ENCODE measurements at places on chromosomes 11 and 22. TPM values are rescaled to one million over a fixed set of nuclear protein-coding genes. Genes with fewer than 3 reads are reported as not detected.
A peak's percentile ranks its signal among the peaks of the same experiment; 100 is the strongest.

Gene GAS2
- 27.0 TPM for total RNA-seq

Gene OR51A4
- total RNA-seq: not detected

Gene MRPL23
- 117 TPM for total RNA-seq

Gene ESAM
- 257 TPM for total RNA-seq

Gene ANKK1
- total RNA-seq: not detected

Gene SPCS2
- 13.0 TPM for total RNA-seq

Gene BIRC3
- total RNA-seq: 2.8 TPM

Gene BEST1
- total RNA-seq: 30.9 TPM

Gene OR5A1
- total RNA-seq: not detected

DNA sequence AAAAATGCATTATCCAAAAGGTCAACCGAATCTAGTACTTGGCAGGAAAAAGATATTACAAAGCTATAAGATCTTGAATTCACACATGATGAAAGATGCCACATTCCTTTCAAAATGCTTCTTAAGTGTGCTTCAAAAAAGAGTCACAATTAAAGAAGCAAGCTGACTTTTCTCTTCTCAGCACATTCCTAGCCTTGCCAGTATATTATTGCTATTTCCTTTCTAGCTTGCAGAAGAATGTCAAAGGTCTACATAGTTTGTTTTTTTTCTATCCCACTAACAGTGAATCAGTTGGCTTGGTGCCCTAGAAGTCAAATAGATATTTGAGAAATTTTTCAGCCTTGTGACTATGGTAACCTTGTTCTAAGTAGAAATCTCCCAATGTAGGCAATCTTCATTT is 56.8 kb downstream of the GUCY1A2 start:
- no peaks in the 10 kb centered on the region for H3K36me3 ChIP-seq
- H3K27me3 ChIP-seq: no peaks in the 10 kb centered on the region
- H3K27ac ChIP-seq: no peak overlapping the region
- H3K4me3 ChIP-seq: no peak overlapping the region
- no peak for DNase-seq

- no peaks in the 10 kb centered on the region for H3K4me1 ChIP-seq
- H3K4me3 ChIP-seq: no peak overlapping the region
- no peak overlapping the region for H3K27ac ChIP-seq
- no peaks in the 10 kb centered on the region for H3K36me3 ChIP-seq
- DNase-seq: no peak
These were observed 99.3 kb upstream of the FAT3 start for GRCh38 chr11:92125321-92125720.

- no peak overlapping the region for H3K4me3 ChIP-seq
- no peaks in the 10 kb centered on the region for H3K36me3 ChIP-seq
- no peaks in the 10 kb centered on the region for H3K27me3 ChIP-seq
These were observed 476.4 kb downstream of the INSC start for GRCh38 chr11:15591112-15591537.

DNA sequence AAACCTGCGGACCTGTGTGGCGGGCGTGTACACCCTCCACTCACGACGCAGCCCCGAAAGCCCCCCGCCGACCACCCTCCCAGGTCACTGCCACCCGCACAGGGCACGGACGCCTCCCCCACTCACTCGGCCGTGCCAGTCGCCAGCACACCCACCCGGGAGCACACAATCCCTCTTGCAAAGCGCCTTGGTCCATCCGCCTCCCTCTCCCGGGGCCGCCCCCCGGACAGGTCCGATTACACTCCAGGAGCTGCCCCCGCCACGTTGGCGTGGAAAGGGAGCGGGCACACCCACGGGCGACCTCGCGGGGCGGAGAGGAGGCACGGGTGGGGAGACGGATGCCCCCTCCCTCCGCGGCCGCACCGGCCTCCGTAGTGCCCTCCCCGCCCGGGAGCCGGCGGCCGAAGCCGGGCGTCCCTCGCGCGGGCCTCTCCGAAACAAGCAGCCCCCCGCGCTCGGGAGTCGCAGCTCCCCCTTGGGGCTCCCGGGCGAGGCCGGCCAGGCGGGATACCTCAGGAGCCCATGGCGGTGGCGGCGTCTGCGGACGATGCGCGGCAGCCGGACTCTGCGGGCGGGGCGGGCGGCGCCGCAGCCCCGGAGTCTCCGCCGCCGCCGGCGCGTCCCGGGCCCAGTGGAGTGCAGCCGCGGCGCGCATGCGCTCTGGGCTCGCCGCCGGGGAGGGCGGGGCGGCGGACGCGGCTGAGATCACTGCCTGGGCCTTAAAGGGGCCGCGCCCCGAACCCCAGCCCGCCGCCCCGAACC is at the start of gene TMEM184B:
TSS of gene TMEM184B (minus strand) at position 638 of the 762 bp plus-strand sequence. CDS start 25,049 bp downstream, outside the sequence.
- no peaks in the 10 kb centered on the region for H3K36me3 ChIP-seq
- peaks cover 34% of the 10 kb centered on the region for H3K4me1 ChIP-seq
- peak; percentile 88 for DNase-seq
- H3K27me3 ChIP-seq: no peaks in the 10 kb centered on the region

GRCh38 chr11:30652801-30653200 is 66.6 kb upstream of the MPPED2 start:
- H3K27me3 ChIP-seq: no peaks in the 10 kb centered on the region
- no peaks in the 10 kb centered on the region for H3K36me3 ChIP-seq
- DNase-seq: no peak
- H3K4me3 ChIP-seq: no peak overlapping the region
- no peak overlapping the region for H3K27ac ChIP-seq

DNA sequence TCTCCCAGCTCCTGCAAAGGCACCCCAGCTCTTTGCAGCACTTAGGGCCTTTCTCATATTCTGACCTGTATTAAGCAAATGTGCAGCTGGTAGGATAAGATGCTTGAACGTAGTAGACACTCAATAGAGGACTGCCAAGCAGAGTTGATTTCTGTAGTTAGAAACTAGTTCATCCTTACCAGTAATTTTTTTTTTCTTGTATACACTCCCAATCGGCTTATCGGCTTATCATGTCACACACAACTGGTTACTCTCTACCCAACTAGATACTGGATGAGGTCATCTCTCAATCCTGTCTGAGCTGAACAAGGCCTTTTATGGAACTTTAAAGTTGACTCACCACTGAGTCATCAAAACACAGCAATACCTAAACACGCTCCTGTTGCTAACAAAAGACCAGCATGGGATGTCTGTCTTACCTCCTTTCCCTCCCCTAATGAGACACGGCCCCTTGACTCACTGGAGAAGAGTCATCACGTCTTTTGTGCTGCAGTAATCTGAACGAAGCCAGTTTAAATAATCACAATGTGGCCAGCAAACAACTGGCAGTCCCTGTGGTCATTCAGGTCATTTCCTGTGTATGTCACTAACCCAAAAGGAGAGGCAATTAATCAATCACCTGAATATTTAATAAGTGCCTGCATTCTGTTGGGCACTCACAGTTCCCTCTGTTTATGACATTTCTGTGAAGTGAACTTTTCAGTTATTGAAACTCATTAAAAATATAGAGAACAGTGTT is 7.5 kb upstream of the WEE1 start:
- peaks cover 23% of the 10 kb centered on the region for H3K4me1 ChIP-seq
- no peaks in the 10 kb centered on the region for H3K27me3 ChIP-seq
- H3K4me3 ChIP-seq: no peak overlapping the region

DNA sequence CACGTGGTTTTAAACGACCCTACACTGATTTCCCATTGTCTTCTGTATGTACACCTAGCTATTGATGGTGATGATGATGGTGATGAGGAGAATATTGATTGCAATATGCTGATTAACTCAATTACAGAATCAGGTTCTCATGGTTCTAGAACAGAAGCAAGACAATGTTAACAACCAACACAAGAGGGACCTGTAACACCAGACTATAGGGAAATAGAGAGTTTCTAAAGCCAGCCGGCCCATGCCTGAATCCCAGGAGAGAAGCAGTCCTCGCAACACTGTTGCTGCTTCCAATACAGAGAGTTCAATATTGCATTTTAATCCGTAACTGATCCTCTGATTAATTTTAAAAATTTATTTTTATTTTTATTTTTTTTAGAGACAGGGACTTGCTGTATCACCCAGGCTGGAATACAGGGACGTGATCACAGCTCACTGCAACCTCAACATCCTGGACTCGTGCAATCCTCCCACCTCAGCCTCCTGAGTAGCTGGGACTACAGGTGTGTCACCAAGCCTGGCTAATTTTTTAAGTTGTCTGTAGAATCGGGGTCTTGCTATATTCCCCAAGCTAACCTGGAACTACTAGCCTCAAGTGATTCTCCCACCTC is 22.2 kb upstream of the UBASH3B start:
- no peak overlapping the region for H3K4me3 ChIP-seq
- no peak overlapping the region for H3K27ac ChIP-seq
- DNase-seq: no peak
- H3K36me3 ChIP-seq: no peaks in the 10 kb centered on the region

DNA sequence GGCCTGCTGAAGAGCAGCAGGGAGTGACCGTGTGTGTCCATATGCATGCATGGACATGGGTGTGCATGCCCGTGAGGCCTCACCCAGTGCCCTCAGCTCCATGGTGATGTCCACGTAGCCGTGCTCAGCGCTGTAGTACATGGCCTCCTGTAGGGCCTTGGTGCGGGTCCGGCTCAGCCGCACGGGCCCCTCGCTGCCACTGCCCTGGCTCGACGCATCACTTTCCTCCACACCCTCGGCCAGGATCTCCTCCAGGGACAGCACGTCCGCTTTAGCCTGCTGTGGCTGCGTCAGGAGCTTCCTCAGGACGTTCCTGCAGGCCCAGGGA is 57.0 kb downstream of the NAT10 start:
- no peak for DNase-seq
- no peaks in the 10 kb centered on the region for H3K27me3 ChIP-seq
- H3K36me3 ChIP-seq: peaks cover 46% of the 10 kb centered on the region
- no peak overlapping the region for H3K4me3 ChIP-seq

DNA sequence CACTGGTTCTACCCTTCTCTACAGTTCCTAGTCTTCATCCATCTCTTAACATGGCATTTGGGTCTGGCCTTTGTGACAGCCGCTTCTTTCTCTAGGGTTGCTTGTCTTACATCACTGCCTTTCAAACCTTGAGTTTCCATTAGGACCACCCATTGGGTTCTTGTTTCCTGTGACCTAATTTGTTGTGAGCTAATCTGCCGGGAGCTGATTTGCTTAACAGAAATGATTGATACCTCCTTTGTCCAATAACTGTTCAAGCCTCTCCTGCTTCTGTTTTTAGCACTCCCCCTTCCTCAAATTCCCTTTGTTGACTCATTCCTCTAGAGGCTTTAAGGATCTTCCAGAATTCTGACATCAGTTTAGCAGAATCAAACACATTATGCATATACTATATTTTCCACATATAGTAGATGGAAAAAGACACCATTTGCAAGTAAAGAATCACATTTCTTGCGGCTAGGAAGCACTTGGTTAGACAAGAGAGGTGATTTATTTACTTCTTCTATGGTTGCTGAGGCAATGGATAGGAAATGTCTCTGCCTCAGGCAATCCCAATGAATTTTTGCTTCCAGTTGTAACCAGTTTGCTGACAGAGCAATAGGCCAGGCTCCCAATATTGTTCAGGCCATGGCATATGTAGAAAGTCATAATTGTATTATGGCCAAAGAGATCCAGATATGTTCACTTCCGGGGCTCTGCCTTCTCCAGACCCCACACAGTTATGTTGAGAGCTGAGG is 130.7 kb downstream of the SNX19 start:
- DNase-seq: no peak
- no peak overlapping the region for H3K27ac ChIP-seq
- no peaks in the 10 kb centered on the region for H3K36me3 ChIP-seq
- no peaks in the 10 kb centered on the region for H3K27me3 ChIP-seq
- no peak overlapping the region for H3K4me3 ChIP-seq

DNA sequence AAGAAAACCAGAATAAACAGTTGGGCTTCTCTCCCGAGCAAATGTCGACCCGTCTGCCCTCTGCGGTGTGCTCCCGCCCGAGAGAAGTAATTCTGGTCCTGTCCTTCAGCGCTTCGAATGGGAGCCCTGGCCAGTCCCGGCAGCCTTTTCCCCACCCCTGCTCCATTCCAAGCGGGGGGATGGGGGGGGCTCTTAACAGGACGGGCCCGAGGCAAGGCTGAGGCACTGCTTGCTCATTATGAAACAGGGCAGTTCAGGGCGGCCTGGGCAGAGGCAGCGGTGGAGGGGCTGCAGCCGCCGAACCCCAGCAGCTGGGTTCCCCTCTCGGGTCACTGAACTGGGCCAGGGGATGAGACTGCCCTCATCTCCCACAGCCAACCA is 9.1 kb downstream of the BACE1-AS start:
- H3K4me3 ChIP-seq: no peak overlapping the region
- H3K27ac ChIP-seq: no peak overlapping the region
- no peak for DNase-seq

DNA sequence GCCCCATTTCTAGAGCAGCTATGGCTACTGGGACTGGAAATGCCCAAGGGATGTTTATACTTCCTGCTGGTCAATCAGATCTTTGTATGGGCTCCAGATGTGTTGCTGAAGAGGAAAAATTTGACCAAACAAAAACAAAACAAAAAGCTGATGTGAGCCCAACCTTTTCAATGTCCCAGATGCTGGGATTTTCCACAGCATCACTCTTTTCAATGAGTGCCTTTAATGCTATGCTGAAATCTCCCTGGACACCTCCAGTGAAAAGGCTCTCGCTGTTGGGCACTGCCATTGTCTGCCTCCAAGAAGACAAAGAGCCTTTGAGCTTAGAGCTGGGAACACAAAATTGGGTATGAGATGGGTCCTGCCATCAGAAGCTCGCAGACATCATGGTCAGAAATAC is 671.9 kb downstream of the NTM start:
- no peak for DNase-seq
- no peak overlapping the region for H3K4me3 ChIP-seq
- no peaks in the 10 kb centered on the region for H3K4me1 ChIP-seq

- no peak overlapping the region for H3K4me3 ChIP-seq
- no peak for DNase-seq
- H3K27me3 ChIP-seq: no peaks in the 10 kb centered on the region
- no peaks in the 10 kb centered on the region for H3K36me3 ChIP-seq
- no peaks in the 10 kb centered on the region for H3K4me1 ChIP-seq
These were observed 31.4 kb upstream of the NUP160 start for GRCh38 chr11:47879259-47880158.

DNA sequence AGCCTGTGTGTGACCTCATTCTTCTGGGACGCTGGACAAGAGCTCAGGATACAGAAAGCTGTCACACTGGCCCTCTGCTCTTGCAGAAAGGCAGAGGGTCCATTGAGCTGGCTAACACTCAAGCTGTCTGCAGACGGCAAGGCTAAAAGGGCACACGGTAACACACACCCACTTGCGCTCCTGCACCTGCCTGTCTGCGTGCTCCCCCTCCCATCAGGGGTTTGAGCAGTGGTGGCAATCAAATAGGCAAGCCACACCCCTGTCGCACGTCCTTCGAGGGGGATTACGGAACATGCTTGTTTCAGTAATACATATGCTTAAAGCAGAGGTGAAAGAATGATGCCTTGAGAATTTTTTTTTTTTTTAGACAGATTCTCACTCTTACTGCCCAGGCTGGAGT is 7.1 kb upstream of the QSER1 start:
- no peaks in the 10 kb centered on the region for H3K27me3 ChIP-seq
- no peak overlapping the region for H3K27ac ChIP-seq
- H3K4me3 ChIP-seq: no peak overlapping the region

DNA sequence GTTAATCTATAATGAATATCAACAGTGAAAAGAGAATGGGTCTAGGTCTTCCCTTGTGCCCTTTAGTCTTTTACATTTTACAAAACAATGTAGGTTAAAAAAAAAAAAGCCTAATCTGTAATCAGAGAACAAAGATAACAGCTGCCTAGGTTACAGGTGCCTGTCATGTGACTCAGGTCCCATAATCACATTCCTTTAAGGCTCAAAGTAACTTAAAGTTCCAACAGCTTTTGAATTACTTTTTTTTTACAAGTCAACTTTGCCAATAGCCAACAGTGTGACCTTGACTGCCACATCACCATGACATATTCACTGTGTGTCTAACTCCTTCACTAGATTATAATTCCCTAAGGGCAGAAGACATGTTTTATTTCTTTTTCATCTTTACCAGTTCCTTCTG is 237.0 kb upstream of the API5 start:
- no peaks in the 10 kb centered on the region for H3K27me3 ChIP-seq
- H3K36me3 ChIP-seq: no peaks in the 10 kb centered on the region
- H3K4me1 ChIP-seq: no peaks in the 10 kb centered on the region
- no peak overlapping the region for H3K4me3 ChIP-seq
